ENCODE measurements at places on chromosomes 7 and 10. TPM values are rescaled to one million over a fixed set of nuclear protein-coding genes. Genes with fewer than 3 reads are reported as not detected.

ITGA8 gene
- 3.2 TPM for total RNA-seq

IGFBP1 gene
- 0.25 TPM for total RNA-seq

MMD2 gene
- total RNA-seq = 4.4 TPM

INMT gene
- under 0.01 TPM for total RNA-seq

NPTX2 gene
- total RNA-seq = 6.1 TPM

HKDC1 gene
- total RNA-seq = 1.7 TPM

ORC5 gene
- 28.8 TPM for total RNA-seq

EGR2 gene
- total RNA-seq = 0.74 TPM

All from temporal lobe (tissue), 4 donors.